ENCODE measurements at places on chromosomes 1 and 21.

DNA sequence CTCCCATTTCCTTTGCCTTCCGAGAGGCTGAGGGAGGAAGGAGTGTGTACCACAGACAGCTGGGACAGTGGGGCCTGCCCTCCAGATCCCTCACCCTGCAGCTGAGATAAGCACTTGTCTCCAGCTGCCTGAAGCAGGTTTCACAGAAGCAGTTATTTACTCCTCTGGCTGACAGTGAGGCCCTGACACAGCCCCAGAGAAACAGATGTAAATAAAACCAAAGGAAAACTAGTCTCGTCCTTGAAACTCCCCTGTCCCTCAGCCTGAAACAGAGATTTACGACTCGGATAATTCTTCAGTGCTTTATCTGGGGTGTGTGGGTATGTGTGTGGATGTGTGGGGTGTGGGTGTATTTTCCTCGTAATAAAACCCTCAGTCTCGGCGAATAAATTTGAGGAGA lies 181.1 kb downstream of the IGSF21 start:
- DNase-seq = no peak

DNA sequence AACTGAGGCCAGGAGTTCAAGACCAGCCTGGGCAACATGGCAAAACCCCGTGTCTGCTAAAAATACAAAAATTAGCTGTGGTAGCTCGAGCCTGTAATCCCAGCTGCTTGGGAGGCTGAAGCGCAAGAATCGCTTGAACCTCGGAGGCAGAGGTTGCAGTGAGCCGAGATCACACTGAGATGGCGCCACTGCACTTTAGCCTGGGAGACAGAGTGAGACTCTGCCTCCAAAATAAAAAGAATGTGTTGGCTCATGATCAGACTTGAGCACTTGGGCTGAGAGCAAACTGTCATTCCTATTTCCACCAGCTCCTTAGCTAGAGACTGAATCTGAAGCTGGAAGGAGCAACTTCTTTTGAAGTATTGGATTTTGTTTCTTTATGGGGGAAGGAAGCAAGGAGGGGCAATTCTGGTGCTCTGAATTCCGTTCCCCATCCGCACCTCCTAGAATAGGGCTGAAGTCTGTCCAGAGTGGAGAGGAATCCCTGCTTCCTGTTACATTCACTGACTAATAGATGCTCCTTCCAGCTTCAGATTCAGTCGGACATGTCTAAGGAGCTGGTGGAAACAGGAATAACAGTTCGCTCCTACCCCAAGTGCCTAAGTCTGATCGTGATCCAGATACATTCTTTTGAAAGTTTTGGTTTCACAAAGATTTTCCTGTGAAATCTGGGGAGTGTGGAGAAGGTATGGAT lies 3.8 kb downstream of the ZNF672 start:
- DNase-seq = no peak

DNA sequence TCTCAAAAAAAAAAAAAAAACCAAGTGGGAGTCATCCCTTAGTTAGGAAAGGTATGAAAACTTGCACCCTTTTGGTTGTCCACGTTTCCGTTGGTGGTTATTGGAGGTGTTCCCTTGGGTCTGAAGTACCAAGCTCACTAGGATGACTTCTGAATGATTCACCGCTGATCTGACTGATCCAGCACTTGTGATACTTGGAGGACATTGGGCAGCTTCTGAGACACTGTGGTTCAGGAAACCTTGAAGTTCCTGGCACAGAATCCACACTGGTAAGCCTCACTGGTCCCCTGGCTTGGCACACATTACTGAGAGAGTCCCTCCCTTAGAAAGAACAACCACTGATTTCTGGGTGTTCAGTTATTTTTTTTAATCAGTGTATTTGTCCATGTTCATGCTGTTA lies 91.9 kb downstream of the RYR2 start:
- DNase-seq = no peak

- no peak for DNase-seq
Observed at GRCh38 chr21:42049578-42050430, 21.3 kb upstream of the UMODL1 start.

GRCh38 chr1:66462313-66462712 lies 71.6 kb upstream of the SGIP1 start:
- DNase-seq = no peak

DNA sequence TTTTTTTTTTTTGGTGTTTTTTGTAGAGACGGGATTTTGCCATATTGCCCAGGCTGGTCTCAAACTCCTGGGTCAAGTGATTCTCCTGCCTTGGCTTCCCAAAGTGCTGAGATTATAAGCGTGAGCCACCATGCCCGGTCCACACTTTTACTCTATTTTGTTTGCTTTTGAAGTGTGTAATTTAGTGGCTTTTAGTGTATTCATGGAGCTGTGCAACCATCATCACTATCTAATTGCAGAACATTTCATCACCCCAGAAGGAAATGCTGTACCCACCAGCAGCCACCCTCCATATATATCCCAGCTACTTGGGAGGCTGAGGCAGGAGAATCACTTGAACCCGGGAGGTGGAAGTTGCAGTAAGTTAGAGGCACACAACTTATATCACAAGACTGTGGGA lies 136.9 kb upstream of the ERRFI1 start:
- no peak for DNase-seq

- no peak for DNase-seq
Observed at GRCh38 chr21:46253610-46254124, 25.1 kb upstream of the LSS start.

DNA sequence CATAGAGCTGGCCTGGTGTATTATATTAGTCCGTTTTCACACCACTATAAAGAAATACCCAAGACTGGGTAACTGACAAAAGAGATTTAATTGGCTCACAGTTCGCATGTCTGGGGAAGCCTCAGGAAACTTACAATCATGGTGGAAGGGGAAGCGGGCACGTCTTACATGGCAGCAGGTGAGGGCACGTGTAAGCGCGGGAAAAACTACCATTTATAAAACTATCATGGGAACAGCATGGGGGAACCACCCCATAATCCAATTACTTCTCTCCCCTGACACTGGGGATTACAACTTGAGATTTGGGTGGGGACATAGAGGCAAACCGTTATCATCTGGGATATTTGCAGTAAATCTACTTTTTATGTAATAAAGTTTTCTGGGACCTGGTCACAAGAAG lies 6.8 kb downstream of the IER5 start:
- no peak for DNase-seq

DNA sequence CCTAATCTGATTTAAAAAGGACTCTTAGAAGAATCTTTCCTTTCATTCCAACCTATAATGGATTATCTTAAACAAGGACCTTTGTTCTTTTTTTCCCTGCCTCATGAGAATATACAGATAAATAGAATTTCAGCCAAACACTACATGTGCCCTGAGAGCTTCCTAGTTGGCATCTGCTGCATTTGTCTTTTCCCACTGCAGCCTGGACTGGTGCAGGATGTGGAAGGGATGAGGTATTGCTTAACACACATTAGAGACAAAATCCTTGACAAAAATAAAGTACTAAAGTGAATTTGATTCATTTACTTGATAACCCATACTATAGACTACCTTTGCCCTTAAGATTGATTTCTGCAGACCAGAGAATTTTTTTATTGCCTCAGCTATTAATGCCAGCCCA lies 59.5 kb downstream of the PALMD start:
- no peak for DNase-seq

- no peak for DNase-seq
Observed at GRCh38 chr21:43881283-43881682, 16.3 kb downstream of the AGPAT3 start.

GRCh38 chr1:46521414-46521813 lies 30.0 kb downstream of the KNCN start:
- DNase-seq = no peak

GRCh38 chr21:18985584-18985983 lies 582.0 kb upstream of the TMPRSS15 start:
- DNase-seq = no peak

DNA sequence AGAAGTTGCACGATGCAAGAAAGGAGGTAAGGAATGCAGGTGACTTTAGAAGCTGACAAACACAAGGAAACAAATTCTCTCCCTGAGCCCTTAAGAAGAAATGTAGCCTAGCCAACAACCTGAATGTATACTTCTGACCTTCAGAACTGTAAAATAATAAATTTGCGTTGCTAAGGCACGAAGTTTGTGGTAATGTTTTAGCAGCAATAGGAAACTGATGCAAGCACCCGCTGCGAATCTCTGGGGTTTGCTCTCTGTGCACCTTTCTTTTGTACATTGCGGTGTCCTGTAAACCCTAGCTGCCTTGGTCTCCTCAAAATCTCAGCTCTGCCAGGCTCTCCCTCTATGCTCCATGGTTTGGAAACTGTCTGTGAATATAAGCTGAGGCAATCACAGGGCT lies 15.1 kb downstream of the CD53 start:
- DNase-seq = no peak

DNA sequence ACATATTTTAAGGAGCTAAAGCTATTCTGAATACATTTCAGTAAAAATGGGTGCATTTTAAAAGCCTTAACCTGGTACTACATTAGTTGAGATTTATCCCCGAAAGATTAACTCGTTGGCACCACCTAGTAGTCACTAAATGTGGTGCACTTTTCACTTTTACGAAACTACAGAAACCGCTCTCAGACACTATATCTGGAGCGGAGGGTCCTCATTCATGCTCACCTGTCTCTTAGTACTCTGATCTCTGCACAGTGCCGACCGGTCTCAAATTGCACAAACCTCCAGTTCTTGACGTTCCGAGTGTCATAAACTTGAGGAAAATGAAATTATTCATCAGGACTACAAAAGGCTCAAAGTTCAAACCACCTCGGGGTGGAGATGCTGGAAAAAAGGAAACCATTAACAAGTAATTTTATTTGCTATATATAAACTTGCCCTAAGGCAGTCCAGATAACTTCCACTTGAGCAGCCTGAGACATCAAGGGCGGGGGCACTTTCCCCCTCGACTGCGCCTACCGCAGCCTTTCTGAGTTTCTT lies 722 bp downstream of the LZIC start:
- no peak for DNase-seq

- DNase-seq = no peak
Observed at GRCh38 chr1:101929343-101929742, 67.4 kb downstream of the OLFM3 start.

- no peak for DNase-seq
Observed at GRCh38 chr1:204894031-204894430, 23.4 kb downstream of the NFASC start.

DNA sequence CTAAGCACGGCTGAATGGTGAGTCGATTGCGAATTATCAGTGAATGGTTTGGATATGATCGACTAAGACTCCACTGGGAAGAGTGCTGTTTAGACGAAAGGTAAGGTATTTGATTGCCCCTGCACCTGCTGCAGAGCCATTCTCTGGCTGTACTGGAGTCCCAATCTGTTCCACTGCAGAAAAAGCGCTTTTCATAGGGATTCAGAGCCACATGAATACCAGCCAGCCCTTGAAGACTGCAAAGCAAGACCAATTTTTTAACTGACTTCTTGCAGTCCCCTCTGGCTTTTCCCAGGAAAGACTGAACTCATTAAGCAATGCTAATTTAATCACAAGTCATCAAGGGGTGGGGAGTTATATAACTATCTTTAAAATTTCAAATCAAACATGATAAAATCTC lies 1.3 kb downstream of the GREM2 start:
- DNase-seq = no peak

GRCh38 chr1:64220241-64220640 lies 16.8 kb downstream of the UBE2U start:
- DNase-seq = no peak

GRCh38 chr1:246642719-246643118 lies 76.5 kb downstream of the CNST start:
- no peak for DNase-seq

DNA sequence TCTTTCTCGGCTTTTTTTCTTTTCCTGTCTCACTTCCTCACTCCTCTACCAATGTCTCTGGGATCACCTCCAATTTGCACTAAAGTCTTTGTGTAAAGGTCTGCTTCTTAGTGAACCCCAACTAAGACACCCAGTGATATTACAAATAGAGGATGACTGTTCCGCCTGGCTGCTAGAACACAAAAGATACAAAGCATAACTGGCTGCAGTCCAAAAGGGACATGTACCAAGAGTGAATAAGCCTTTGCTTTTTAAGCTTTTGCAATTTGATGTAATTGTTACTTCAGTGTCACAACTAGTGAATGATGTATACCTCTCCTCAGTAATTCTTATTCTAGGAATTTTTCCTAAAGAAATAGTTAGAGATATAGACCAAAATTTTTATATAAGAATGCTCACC lies 82.8 kb upstream of the BEND5 start:
- no peak for DNase-seq

- DNase-seq = no peak
Observed at GRCh38 chr1:204337036-204337429, 22.7 kb downstream of the PLEKHA6 start.

DNA sequence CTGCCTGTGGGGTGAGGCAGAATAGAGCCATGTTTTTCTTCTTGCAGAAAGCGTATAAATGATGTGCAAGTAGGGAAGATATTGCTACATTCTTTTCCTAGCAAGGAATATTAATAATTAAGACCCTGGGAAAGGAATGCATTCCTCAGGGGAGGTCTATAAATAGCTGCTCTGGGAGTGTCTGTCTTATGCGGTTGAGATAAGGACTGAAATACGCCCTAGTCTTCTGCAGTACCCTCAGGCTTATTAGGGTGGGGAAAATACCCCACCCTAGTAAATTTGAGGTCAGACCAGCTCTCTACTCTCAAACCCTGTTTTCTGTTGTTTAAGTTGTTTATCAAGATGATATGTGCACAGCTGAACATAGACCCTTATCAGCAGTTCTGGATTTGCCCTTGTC lies 155.9 kb upstream of the HMCN1 start:
- DNase-seq = no peak

GRCh38 chr1:62437273-62437940 lies 558 bp downstream of the USP1 start:
- no peak for DNase-seq

DNA sequence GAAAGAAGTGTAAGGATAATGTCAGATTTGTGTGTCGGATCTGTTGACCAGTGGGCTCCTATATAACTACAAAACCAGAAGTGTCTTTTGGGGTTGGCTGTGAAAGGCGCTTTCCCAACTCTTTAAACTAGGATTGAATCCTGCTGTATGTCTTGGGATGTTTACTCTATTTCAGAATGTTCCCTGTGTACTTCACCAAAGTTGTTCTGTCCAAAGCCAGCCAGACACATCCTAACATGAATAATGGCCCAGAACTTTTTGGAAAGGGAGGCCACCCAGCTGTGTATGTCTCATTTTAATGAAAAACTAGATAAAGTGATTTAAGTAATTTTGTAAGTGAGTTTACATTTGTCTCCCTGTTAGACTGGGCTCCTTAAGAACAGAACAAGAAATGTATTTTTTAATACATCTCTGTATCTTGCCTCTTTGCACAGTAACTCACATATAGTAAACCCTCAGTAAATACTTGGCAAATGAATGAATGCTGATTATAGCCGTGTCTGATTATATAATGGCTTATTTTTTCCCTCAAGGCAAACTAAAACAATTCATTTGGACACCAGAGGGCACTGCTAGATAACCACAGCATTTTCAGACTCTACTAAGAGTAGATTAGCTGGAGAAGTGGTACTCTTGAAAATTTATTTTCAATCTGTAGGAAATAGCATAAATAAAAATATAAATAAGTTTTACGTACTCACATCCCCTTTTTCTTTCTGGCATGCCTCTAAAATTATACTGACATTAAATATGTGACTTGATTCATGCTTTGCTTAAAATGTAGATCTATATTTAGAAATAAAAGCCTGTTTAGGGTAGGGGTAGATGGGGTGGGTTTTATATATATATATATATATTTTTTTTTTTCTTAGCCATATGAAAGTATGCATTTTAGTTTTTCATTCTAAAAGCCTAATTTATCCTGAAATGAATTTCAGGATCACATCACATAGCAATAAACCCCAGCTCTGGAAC lies 23.8 kb downstream of the TSEN15 start:
- DNase-seq = no peak

GRCh38 chr1:96313216-96313615 lies 408.4 kb upstream of the PTBP2 start:
- no peak for DNase-seq

Measured in keratinocyte (primary cell).